Activated CD4-positive, alpha-beta T cell treated with anti-CD3 and anti-CD28 coated beads for 36 hours (primary cell): ENCODE measurements at places on chromosomes 5 and 9.
A peak's percentile ranks its signal among the peaks of the same experiment; 100 is the strongest.

GRCh38 chr5:1386274-1386717, 41.4 kb upstream of the CLPTM1L start:
- DNase-seq, result peak; percentile 75

GRCh38 chr9:136623016-136623841, 39.5 kb upstream of the EGFL7 start:
- no peak for DNase-seq

- DNase-seq, result peak; percentile 23
Measured at GRCh38 chr5:32595118-32595517, 9.8 kb downstream of the SUB1 start.

- DNase-seq, result no peak
Measured at GRCh38 chr9:108423433-108423832, 432.4 kb downstream of the ACTL7B start.

- peak; percentile 74 for DNase-seq
Measured at GRCh38 chr5:174793684-174794328, 69.4 kb downstream of the MSX2 start.

- no peak for DNase-seq
Measured at GRCh38 chr9:78863531-78863930, 566.6 kb downstream of the PSAT1 start.

DNA sequence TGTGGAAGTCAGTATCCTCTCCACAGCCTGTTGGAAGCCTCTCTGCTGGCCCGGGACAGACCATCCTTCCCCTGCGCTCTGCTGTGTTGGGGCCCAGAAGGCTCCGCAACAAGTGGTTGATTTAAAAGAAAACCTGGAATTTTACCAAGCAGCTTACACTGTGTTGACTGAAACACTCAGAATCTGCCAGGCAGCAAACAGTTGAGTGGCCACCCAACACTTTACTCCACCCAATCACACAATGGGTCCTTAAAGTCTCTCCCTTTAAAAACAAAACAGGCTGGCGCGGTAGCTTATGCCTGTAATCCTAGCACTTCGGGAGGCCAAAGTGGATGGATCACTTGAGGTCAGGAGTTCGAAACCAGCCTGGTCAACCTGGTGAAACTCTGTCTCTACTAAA, 28.0 kb upstream of the DMRT3 start:
- no peak for DNase-seq

DNA sequence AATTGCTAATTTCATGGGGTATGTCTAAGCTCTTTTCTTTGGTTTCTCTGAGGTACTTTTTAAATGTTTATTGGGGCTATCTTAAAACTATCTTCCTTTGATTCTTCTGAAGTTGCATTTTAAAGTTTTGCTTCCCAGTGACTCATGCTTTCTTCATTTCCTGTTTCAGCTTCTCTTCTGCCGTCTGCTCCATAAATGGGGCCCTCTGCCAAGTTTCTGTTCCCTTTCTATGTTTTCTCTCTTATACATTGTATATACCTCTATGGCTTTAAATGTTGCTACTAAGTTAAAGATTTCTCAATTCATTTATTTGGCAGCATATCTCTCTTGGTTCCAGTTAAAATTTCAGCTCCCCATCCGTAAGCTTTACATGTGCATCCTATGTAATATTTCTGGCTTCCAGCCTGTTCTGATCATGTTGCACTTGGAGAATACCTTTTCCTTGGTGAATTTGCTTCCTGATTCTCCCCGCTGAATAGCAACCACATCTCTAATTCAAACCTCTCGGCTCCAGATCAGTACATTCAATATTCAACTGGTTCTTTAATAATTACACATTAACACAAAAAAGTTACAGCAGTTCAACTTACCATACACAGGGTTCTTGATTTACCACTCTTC, 125.3 kb downstream of the ST8SIA4 start:
- peak; percentile 42 for DNase-seq

GRCh38 chr5:164422400-164422799, 917.0 kb downstream of the MAT2B start:
- no peak for DNase-seq

DNA sequence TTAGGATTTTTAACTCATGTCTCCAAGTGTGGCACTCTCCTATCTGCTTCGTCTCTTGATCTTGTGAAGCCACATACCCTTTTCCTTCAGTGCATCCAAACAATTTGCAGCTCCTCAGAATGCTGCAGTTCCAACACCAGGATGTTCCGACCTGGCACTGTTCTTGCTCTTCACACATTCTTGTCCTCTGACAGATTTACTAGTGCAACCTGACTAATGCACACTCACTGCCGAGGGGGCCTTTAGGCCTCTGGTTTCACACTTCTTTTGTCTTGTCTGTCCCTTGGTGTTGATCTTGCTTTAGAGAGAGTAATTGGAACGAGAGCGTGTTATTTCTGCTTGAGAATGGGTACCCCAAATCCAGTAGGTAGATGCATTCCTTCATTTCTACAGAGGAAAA, 15.0 kb downstream of the ARHGAP26 start:
- DNase-seq, result no peak

DNA sequence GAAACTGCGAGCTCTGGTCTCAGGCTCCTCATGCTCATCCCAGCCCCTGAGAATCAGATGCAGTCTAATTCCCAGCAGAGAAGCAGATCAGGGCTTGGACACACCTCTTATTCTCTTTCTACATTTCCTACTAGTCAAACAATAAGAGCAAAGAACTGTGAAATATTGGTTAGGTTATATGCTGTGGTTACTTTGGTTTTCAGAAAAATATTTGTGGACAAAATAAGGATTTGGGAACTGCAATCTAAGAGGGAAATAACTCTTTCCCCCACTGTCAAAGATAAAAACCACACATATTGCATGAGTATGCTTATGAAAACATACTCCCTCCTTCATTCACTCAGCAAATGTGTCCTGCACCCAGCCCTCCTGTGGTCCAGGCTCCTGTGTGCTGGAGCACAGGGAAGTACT, 164.5 kb upstream of the S1PR3 start:
- DNase-seq, result no peak

DNA sequence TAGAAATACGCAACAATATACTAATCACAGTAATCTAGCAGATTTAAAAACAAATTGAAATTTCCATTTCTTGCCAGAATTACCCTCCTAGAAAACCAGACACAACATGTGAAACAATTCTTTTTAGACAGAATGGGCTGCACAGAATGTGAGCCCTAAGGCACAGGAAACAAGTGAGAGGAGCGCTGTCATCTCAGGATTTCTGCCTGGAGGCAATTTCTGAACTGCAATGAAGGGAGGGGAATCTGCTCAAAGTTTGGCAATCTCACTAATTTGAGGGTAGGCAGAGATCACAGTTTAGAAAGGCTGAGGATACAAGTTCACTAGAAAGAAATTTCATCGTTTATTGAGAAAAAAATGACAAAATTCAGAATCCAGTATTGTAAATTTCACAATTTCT, 70.3 kb downstream of the INIP start:
- no peak for DNase-seq

GRCh38 chr9:111720174-111720573, 58.8 kb downstream of the GNG10 start:
- DNase-seq, result no peak

DNA sequence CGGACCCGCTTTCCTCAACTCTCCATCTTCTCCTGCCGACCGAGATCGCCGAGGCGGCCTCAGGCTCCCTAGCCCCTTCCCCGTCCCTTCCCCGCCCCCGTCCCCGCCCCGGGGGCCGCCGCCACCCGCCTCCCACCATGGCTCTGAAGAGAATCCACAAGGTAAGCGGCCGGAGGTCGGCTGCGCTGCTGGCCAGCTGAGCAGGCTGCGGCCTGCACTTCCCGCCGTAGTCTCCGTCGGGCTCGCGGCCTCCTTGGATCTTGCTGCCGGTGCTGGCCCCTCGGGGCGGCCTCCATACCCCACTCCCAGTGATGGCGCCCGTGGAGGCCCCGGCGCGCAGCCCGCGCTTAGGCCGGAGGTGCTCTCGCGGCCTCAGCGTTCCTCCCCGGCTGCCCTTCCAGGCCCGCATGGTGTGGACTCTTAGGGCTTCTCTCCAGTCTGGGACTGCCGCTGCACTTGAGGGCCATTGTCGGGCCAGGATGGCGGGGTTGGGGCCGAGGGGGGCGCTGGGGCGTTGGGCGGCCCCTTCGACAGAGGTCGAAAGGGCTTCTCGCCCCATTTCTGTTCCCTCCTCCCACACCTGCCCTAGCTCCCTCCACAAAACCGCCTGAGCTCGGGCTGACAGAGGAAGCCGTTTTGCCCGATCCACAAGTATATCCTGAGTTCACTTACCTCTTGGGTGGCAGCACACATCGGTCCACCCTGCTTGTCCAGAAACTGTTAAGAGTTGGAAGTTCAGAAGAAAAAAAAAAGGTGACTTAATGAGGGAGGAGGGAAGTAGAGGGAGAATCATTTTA, 714 bp downstream of the UBE2D2 start:
- peak; percentile 65 for DNase-seq

- no peak for DNase-seq
Measured at GRCh38 chr5:122611406-122611805, 163.5 kb upstream of the SNX2 start.

- DNase-seq, result no peak
Measured at GRCh38 chr9:88075506-88075905, 62.8 kb downstream of the SPATA31C2 start.

DNA sequence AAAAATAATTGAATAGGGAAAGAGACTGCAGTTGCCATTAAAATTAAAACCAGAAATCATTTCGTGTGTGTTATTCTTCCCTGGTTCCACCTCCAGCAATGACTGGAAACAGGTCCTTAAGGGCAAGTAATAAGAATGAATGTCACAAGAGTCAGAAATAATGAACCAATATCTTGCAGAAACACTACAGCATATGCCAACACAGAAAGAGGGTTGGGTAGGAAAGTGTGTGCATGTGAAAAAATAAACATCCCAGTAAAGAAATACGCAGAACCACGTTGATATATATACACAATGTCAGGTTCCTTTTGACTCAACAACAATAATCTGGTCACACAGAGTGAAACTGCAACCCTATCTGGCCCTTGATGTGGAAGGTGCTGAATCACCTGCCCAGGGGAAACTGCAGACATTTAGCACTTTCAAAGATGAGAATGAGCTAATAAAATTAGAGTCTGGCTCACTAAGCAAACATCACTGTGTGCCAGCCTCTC, 15.0 kb downstream of the HMHB1 start:
- DNase-seq, result peak; percentile 66

DNA sequence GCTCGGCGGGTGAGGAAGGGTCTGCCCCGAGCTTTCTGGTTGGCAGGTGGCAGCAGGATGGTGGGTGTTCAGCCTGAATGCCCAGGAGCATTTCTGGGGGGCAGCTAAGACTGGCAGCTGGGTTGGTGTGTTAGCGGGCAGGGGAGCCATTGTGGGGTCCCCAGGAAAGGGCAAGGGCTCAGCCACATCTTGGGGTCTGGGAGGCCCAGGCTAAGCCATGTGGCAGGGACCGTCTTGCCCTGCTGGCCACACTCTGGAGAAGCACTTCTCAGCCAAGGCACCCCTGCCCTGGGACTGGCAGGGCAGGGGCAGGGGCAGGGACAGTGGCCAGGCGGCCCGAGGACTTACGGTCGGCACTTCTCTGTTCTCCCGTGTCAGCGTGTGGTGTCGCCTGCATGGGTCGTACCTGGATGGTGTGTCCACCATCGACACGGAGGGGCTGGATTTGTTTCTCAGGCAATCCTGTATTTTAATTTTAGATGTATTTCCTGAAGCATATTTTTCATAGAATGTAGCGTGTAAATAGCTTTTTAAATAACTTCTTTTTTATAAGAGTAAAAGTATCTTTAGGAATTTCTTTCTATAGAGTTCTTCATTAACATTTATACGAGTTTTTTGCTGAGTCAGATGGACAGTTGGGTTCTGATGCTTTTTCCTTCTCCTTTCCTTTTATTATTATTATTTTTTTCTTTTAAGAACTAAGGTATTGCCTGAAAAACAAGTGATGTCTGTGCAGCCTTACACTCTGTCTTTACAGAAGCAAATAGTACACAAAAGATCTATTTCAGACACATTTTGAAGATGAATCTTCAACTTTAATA, 102.0 kb downstream of the PHF2 start:
- peak; percentile 2 for DNase-seq

DNA sequence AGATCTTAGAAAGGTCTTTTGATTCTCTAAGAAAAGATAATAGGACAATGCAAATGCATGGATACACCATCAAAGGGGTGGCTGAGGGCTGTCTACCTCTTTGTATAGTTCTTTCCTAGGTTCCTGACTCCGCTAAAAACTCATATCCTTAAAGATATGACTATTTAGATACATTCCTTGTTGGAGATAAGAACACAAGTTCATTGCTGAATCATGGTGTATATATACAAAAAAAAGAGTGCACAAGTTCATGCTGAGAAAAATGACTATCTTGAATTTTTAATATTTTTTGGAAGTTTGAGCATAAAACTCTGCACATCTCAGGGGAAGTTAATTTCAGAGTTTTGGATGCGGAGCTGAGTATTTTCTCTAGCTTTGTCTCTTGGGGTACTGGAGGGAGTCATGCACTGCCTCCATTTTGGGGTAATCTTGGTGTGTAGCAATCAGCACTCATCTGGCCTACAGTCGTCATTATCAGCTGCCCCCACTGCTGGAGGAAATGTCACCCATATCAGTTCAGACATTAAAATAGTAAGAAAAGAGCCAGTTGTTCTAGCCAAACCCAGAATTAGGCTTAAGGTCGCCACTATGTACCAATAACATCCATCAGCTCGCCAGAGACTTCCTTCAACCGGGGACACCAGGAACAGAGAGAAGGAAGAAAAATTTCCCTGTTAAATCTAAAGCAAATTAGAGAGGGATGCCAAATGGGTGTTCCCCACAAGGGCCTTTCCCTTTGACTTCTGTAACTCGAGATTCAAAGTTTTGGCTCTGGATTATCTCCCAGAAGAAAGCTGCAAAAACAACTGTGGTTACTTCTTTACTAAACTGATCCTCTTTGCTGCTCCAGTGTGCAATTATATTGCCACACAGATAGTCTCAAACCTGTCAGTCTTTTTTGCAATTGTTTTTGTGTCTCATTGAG, 49.0 kb downstream of the PTTG1 start:
- DNase-seq, result no peak

DNA sequence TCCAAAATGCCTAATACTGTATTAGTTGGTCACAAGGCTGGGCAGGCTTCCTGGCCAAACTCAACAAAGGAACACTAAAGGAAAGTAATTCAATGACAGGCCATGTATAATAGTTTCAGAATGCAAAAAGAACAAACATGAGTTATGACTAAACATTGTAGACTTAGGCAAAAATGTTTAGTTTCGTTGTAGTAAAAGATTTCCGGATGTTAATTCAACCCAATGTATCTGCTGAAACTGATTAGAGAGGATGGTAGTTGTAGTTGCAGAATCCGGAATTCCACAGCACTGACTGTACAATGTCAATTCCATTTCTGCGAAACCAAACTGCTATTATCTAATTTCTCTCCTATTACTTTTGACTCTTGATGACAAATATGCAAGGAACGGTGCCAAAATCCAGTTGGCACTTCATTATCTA, 117.9 kb upstream of the FST start:
- no peak for DNase-seq

GRCh38 chr5:53560028-53560427, 411 bp upstream of the NDUFS4 start:
- DNase-seq, result no peak
